ENCODE measurements at places on chromosomes 11 and 22.

DNA sequence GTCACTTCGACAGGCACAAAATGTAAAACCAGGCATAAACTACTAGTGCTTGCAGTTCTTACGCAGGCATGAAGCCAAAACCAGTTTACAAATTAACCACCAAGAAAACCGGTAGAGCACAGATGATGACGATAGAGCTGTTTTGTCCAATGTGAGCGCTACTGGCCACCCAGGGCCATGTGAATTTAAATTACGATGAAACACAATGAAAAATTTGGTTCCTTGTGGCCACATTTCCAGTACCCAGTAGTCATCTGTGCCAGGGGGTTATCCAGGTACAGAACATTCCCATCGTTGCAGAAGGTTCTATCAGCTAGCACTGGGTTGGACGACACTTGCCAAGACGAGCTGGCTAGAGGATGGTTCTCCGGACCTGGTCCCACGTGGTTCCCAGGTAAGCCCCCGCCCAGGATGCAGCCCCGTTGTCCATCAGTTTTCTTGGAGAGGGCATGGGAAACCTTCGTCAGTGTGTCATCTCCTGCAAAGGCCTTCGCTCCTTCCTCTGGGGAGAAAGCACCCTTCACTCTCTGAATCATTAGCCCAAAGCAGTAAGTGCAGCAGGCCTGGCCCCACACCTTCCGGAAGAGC is 1.1 kb upstream of the CD81 start:
- DNase-seq: no peak

DNA sequence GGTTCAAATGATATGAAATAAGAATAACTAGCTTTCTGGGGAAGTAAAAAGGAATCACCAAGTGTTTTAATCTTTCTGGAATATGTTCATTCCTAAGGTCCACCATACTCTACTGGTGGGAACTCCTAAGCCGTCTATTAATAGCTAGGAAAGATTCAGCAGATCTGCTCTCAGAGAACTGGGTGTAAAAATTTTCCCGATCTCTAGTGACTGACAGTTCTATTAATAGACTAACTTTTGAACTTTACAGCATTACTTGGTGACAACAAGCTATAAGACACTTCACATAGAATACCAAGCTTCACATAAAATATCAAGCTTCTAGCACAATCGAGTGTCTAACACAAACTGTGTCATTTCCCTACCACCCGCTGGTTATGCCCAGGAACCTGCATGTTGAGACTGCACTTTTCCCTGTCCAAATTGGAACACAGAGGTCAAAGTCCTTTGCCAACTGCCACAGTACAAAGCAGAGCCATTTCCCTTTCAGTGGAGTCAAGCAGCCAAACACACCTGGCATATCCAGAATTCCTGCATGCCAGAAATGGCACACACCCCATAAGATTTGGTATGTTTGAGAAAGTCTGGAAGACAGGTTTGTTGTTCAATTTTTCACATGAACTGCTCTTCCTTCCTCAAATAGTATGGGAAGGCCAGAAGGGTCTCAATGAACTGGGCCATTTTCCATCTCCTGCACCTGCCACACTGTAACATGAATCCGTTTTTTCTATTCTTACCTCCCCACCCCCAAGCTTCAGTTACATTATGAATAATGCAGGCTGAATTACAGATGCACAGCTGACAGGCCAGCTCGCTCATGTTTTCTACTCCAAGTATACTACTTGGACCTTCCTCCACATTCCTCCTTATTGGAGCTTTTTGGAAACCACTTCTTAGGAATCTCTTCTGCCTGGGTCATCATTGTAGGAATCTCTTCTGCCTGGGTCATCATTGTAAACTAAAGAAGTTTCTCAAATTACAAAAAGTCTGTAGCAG is 3.7 kb downstream of the OSBP start:
- DNase-seq: peak; percentile 13

GRCh38 chr22:37175414-37176281 is 12.4 kb downstream of the C1QTNF6 start:
- no peak for DNase-seq

- no peak for DNase-seq
Observed at GRCh38 chr11:89660234-89660633, 49.9 kb upstream of the TRIM77 start.

- DNase-seq: peak; percentile 94
Observed at GRCh38 chr11:65491614-65492386, 7.0 kb upstream of the MALAT1 start.

GRCh38 chr22:41687901-41688364 is 734 bp downstream of the SNU13 start:
- DNase-seq: peak; percentile 67

- DNase-seq: no peak
Observed at GRCh38 chr22:37355174-37355573, 72.1 kb downstream of the ELFN2 start.

- DNase-seq: peak; percentile 72
Observed at GRCh38 chr11:86688398-86689179, 16.2 kb upstream of the ME3 start.

GRCh38 chr11:34214961-34215805 is 109.8 kb downstream of the NAT10 start:
- peak; percentile 41 for DNase-seq

DNA sequence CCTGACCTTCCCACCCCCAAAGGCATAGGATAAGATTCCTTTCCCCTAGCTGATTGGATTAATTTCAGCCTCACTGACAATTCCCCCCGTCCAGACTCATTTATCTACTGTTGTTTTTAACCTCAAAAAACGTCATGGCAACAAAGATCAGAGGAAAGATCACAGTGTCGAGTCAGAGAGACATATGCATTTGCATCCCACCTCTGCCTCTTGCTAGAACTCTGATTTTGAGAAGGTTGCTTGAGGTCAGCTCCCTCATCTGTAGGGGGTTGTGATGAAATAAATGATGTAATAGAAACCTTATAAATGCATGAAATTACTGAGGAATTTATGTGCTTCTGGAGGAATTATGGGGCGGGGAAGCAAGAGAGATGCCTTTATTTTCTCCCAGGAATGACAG is 53.3 kb upstream of the SYN3 start:
- DNase-seq: no peak

DNA sequence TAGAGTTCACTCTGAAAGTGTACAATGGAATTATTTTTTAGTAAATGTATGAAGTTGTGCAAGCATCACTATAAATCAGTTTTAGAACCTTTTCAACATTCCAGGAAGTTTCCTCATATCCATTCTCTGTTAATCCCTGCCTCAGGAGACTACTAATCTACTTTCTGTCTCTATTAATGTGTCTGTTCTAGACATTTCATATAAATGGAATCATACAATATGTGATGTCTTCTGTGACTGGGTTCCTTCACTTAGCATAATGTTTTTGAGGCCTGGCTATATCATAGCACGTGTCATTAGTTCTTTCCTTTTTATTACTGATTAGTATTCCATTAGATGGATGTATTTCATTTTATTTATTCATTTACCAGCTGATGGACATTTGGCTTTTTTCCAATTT is 17.1 kb downstream of the SYT9 start:
- no peak for DNase-seq

- no peak for DNase-seq
Observed at GRCh38 chr11:89220684-89221339, 43.1 kb downstream of the TYR start.
